ENCODE measurements at places on chromosomes 2 and 18.

GRCh38 chr2:81007104-81007503, 702.6 kb upstream of the LRRTM1 start:
- no peak for DNase-seq

DNA sequence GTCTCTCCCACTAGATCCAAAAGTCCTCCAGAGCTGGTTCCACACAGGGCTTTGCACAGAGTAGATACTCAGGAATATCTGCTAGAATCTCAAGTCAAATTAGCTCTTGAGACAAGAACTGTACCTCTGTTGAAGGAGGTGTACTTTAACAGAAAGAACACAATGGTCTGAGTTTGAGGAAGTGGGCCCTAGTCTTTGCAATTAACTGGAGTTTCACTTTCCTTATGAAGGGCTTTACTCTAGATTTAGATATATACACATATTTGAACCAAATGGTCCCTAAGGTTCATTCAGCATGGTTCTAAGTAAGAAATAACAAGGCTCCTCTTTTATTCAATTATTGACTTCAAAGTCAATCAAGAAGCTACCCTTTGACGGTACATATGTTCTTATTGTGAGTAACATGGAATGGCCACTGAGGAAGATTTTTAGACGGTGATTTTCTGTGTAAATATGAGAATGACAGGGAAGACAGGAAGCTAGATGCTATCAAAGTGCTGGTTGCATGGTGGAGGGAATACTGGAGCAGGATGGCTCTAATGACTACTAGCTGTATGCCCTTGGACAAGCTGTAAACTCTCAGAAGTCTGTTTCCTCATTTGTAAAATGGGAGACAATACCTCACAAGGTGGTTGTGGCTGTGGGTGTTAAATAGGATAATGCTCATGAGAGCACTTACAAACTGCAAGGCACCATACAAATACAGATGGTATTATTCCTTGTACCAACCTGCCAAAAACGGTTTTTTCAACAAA, 73.5 kb upstream of the SERTAD2 start:
- no peak for DNase-seq

GRCh38 chr2:207311316-207312005, 145.7 kb upstream of the KLF7 start:
- DNase-seq = no peak

GRCh38 chr2:120667981-120668380, 67.7 kb upstream of the GLI2 start:
- no peak for DNase-seq

DNA sequence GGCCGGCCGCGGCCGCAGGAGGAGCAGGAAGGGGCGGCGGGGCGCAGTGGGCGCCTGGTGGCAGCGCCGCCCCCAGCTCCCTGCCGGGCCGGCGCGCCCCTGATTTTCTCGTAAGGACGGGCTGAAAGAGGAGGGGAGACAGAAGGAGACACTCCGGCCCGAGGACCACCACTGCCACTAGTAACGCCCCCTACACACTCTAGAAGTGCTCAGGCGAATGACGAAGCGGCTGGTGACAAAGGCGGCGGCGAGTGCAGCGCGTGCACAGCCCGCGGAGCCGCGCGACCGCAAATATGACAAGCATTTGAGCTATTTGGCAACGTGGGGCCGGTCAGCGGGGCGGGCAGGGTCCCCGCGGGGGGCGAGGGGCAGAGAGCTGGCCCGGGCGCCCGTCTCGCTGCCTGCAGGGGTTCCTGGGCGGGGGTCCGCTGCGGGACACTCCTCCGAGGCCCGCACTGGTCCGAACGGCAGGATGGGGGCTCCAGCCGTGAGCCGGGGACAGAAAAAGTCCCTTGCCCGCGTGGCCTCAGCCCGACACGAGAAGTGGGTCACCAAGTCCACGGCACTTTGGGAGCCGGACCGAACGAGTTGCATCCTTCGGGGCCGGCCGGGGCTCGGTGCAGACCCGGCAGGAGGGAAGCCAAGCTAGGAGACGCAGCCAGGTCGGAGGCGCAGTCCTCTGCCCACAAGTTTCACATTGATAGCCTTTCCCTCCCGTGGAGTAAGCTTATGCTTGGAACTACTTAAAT, 524 bp upstream of the SERTAD2 start:
- DNase-seq = no peak

GRCh38 chr2:105917226-105917625, 172.5 kb downstream of the NCK2 start:
- no peak for DNase-seq

GRCh38 chr18:498931-499775, 1.3 kb downstream of the COLEC12 start:
- no peak for DNase-seq

GRCh38 chr2:46967990-46968647, 52.5 kb upstream of the MCFD2 start:
- DNase-seq = no peak

DNA sequence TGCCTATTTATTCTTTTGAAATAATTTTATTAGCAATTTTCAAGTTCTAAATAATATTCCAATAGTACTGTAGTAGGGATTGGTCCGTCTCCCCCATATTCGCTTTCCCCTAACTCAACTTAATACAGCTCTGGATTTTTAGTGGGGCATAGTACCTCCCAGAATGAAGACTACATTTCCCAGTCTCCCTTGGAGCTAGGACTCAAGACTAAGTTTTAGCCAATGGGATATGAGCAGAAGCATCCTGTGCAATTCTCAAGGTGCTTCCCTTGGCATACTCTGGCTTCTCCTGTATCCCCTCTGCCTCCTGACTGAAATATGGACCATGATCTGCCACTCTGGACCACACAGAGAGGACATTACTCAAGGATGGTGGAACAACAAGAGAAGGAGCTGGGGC, 24.1 kb downstream of the ST3GAL5 start:
- no peak for DNase-seq

GRCh38 chr2:168907940-168908662, 7.0 kb downstream of the G6PC2 start:
- no peak for DNase-seq

DNA sequence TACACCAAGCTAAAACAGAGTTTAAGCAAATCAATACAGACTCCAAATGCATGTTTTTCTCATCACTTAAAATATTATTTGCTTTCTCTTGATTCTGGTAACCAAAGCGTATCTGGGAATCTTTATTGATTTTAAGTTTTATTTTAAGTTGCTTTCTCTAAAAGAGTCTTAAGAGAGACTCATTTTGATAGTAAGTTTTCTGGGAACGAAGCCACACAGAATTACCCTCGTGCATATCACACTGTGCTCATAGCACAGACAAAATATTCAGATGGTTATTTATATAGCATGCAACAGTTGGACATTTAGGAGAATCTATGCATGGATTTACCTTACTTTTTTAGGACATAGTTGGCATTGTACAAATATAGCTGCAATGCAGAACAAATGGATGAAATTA, 597.5 kb upstream of the NRXN1 start:
- no peak for DNase-seq

GRCh38 chr18:45739848-45740247, 15.9 kb downstream of the SLC14A1 start:
- DNase-seq = no peak

DNA sequence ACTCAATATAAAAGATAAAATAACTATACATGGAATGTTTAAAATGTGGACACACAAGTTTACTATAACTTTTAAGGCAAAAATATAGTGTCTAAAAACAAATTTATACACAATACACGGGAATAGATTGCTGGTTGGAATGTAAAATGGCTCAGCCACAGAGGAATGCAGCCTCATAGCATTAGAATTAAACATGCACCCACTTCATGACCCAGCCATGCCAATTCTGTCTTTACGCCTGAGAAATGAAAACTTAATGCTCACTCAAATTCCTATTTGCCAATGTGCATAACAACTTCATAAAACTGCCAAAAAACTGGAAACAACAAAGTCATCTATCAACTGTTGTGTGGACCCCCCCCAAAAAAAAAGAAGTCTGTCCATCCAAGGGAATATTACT, 1006.6 kb upstream of the POU3F3 start:
- no peak for DNase-seq

DNA sequence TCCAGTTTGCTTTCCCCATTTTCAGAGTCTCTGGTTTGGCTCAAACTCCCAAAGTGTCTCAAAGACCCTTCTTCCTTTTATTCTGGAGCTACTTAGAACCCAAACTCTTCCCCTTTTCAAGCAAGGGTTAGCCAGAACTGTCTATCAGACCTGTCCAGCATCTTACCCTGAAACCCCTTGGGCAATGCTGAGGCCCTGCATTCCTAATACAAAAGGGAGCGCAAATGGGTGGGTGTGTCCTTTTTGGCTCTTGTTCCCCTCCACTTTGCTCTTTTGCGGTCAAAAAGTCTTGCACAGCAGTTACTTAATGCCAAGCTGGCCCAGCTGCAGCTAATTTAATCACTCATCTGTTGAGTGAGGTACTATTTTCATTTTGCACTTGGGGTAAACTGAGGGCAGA, 231.2 kb upstream of the FOSL2 start:
- no peak for DNase-seq

DNA sequence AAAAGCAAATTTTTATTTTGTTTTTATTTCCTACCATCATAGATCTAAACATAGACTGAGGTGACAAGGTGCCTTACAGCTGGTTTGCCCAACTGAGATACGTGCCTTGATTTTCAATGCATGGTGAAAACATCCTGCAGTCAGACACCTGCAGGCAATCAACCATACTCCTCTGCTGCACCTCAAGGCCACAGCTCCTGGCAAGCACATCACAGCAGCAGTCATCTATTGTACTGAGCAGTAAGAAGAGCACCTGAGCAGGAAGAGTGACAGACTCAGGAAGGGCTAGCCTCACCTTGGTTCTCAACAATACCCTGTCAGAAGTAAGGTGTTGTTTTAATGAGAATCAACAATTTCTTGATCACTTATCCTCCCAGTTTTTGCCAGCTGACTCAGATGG, 1206.8 kb upstream of the NRXN1 start:
- no peak for DNase-seq

DNA sequence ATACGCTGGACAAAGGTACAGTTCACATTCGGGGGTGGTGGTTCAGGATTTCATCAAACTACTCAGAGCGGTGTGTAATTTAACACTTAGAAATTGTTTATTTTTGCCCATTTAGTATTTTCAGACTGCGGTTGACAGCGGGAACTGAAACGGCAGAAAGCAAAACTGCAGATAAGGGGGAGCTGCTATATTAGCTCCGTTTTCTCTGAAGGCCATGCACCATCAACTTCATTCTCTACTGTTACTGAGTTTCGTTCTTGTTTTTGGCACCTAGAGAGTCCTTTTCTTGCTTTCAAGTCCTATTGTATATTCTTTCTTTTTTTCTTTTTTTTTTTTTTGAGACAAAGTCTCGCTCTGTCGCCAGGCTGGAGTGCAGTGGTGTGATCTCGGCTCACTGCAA, 121.5 kb upstream of the SP3 start:
- DNase-seq = no peak

GRCh38 chr18:28820353-28820752, 643.4 kb upstream of the CDH2 start:
- DNase-seq = no peak

- no peak for DNase-seq
Observed at GRCh38 chr2:45178854-45179253, 169.6 kb upstream of the SIX2 start.

GRCh38 chr2:10331027-10331701, 28.5 kb downstream of the HPCAL1 start:
- peak; percentile 38 for DNase-seq

DNA sequence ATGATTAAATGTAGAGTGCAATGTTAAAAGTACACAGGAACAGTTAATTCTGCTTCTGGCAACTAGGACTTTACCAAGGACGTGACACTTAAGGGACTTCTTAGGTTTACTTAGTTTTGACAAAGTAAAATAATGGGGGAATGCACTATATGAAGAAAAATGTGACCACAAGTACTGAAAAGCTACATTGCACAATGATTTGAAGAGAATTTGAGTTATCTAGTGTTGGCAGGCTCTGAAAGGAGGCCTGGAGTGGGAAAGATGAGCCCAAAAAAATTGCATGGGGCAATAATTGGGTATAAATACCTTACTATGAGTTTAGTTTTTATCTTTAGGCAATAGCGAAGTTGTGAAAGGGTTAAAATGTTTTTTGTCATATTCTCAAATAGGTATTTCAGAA, 173.7 kb downstream of the DOK6 start:
- no peak for DNase-seq

GRCh38 chr18:574149-574860, 5.9 kb upstream of the CETN1 start:
- DNase-seq = no peak

DNA sequence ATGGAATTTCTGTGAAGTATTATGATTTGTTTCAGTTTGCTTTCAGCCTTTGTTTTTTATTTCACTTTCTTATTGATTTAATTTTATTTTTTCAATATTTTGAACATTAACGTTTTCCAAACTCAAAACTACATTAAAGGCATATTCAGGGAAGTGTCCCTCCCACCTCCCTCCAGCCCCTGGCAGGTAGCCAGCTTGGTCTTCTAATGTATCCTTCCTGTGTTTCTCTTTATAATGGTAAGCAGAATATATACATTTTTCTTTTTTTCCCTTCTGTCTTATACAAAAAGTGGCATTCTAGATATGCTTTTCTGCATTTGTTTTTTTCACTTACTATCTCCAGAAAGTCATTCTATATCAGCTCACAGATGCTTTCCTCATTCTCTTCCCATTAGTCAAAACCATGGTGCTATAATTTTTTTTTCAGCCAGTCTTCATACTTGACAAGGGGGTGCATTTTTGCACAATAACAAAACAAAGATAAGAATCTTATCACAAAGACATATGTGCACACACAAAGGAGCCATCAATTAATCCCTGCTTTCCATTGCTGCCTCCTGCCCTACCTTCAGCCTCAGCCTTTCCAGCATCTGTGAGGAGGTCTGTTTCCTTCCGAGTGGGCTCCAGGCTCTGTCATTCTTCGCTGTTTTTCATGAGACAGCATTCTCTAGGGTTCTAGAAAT, 33.7 kb upstream of the TMEM177 start:
- DNase-seq = no peak

DNA sequence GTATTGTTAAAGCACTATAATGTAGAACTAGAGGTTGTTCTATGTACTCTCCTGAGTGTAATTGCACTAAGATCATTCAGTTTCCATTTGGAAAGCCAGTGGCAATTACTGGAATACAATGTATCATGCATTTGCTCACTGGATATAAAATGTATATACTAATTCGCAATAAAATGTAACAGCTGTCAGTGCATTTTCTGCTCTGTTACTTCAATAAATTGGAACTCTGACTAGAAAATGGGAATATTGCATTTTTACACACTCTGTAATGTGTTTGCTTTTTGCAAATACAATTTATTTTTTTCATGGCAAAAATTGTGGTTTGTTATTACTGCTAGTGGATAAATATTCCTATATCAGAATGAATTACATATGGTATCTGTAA, 893.8 kb upstream of the POU3F3 start:
- DNase-seq = no peak

- DNase-seq = no peak
Observed at GRCh38 chr2:236774171-236774570, 204.5 kb downstream of the ACKR3 start.

All from stimulated activated CD8-positive, alpha-beta memory T cell treated with anti-CD3 and anti-CD28 coated beads, Interleukin-7, amount 100 ng/mL, for 24 hours (primary cell).